ENCODE measurements at places on chromosomes 3 and 15.

DNA sequence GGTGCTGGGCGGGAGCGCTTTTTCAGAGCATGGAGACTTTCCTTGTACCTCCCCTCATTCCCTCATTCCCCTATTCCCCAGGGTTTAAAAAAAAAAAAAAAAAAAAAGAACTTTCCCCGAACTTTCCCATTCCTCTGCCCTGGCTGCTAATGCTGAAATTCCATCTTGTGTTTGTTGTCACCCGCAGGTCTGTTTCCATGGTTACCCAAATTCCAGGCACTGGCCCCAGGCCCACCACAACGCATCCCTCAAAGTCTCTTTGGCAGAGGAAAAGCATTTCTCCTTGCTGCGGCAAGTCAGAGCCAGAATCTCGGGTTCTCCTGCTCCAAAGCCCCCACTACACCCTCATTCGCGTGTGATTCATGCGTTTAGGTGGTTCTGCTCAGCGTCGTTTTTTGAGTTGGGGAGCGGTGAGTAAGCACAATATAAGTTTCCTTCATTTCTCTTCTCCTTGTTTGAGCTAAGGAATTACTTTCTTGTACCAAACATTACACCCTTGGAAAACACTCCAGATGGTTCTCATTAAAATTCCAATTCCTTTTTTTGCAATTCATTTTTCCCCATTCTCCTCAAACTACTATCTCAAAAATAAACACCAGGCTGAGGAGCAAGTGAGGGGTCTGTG, 21.6 kb downstream of the ANAPC13 start:
- DNase-seq = no peak

DNA sequence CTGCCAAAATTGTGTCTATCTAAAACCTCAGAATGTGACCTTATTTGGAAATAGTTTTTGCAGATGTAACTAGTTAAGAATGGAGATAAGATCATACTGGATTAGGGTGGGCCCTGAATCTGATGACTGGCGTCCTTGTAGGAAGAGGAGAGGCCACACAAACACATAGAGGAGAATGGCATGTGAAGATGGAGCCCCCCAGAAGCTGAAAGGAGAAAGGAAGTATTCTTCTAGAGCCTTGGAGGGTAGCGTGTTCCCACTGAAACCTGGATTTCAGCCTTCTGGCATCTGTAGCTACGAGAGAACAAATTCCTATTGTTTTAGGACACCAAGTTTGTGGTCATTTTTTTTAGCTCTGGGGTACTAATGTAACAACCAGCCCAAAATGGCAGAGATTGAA, 423.0 kb upstream of the TPM1 start:
- DNase-seq = no peak

DNA sequence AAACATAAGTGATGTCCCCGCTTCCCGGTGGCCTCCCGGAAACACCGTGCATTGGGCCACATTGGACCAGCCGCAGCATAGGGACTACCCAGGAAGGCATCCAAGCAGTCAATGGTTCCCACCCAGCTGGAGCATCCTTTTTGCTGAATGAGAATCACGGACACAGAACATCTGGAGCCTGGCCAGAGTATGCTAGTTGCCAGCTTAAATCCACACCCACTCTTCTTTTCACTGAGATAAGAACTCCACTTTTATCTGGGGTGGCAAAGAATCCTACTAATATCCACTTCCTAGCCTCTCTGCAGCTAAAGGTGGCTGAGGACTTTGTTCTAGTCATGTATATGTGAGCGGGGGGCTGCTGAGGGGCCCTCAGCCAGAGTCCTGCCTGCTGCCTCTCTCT, 95.2 kb upstream of the PLXNA1 start:
- DNase-seq = no peak

GRCh38 chr3:143895805-143896204, 47.5 kb upstream of the SLC9A9 start:
- DNase-seq = no peak

- DNase-seq = no peak
These were observed 821 bp upstream of the MAGI1 start for GRCh38 chr3:66039590-66039887.

DNA sequence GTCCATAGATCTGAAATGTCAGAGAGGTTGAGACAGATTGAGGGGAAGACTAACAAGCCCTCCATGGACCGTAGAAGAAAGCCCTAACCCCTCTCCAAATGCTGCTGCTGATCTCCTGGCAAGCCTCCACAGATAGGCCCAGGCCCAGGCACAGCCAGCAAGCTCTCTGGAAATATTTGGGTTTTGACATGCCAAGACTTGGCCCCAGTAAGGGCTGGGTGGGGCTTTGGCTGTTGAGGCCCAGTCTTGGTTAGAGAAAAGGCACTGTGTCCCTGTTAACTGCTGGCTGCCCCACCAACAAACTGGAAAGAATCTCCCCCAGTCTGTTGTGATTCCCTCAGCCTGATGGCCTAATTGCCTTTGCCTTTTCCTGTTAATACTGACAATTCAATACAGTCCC, 208.8 kb upstream of the CTDSPL start:
- DNase-seq = no peak

- no peak for DNase-seq
These were observed 8.2 kb downstream of the RCN2 start for GRCh38 chr15:76939715-76940114.

GRCh38 chr15:41870689-41871081, 23.2 kb downstream of the SPTBN5 start:
- DNase-seq = no peak

DNA sequence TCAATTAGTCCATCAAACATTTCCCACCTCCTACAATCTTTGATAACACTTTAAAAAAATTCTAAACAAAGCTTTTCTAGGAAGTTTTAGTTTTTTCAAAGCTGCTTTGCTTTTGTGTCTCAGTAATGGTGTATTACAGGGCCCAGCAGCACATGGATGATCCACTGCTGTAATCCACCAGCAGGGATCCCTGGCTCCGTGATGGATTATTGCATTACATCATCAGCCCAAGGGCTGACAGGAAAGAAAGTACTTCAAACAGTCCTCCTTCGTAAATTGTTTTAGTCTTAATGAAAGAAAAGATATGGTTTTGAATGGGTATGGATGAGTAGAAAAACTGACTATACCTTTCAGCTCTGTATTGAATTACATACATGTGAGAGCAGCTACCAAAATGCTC, 688.9 kb upstream of the NAALADL2 start:
- no peak for DNase-seq

DNA sequence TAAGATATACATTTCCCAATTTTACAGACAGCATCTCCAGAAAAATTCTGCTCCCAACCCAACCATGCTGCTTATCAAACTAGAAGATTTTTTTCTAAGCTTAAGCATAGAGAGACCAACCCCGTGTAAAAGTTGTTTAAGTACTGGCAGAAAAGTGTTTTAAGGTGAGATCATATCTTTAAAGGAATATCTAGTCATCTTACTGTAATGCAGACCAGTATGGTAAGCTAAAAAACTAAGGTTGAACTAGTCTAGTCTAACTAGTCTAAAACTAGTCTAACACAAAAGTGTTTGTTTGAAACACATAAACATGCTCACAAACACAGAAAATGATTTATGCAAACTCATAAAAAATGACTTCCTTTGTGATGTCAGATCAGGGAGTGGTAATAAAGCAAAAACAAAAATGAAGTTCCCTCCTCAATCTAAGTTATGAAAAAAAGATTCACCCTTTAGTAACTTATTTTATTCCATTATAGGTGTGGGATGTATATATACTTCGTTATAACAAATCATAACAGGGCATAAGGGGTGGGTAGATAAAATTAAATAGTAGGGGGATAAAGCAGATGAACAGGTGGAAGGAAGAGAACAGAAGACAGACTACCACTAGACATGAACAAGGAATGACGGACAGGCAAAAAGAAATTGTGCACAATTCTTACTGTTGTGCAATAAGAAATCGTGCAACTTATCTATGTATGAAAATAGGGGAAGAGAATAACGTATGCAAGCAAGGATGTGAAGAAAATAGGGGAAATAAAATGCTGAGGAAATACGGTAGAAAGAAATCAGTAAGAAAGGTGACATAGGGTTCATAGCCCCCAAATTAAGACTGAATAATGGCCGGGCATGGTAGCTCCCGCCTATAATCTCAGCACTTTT, 10.0 kb downstream of the MYO5A start:
- no peak for DNase-seq

GRCh38 chr15:42092398-42093318, 1.7 kb downstream of the PLA2G4D start:
- DNase-seq = no peak

- no peak for DNase-seq
These were observed 7.2 kb downstream of the ITIH3 start for GRCh38 chr3:52801839-52802238.

GRCh38 chr3:11844891-11845290, 1.8 kb downstream of the TAMM41 start:
- no peak for DNase-seq

DNA sequence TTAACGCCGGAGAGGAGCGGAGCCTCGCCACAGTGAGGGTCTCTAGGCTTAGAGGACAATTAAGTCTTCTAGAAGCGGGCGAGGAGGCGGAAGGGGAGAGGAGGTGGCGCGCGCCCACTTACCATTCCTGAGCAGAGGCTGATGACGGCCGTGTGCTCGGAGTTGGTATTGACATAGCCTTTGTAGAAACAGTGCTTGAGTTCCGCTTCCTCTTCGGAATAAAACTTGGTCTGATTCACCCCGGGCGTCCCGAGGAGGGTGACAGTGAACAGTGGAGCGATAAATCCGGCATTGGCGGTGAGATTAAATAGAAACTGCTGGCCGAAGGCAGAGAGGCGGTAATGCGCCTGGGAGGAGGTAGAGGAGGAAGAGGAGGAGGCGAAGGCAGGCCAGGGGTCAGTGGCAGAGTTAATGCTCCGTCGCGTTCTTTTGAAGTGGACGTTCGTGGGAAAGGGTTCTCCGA, 1.3 kb downstream of the ADAMTS9 start:
- DNase-seq = no peak

Measured in activated T-helper 1 cell treated with anti-CD3 and anti-CD28 coated beads, Interleukin-2, amount 50 U/mL, for 16 hours (primary cell).